ENCODE measurements at places on chromosomes 3 and 15.

DNA sequence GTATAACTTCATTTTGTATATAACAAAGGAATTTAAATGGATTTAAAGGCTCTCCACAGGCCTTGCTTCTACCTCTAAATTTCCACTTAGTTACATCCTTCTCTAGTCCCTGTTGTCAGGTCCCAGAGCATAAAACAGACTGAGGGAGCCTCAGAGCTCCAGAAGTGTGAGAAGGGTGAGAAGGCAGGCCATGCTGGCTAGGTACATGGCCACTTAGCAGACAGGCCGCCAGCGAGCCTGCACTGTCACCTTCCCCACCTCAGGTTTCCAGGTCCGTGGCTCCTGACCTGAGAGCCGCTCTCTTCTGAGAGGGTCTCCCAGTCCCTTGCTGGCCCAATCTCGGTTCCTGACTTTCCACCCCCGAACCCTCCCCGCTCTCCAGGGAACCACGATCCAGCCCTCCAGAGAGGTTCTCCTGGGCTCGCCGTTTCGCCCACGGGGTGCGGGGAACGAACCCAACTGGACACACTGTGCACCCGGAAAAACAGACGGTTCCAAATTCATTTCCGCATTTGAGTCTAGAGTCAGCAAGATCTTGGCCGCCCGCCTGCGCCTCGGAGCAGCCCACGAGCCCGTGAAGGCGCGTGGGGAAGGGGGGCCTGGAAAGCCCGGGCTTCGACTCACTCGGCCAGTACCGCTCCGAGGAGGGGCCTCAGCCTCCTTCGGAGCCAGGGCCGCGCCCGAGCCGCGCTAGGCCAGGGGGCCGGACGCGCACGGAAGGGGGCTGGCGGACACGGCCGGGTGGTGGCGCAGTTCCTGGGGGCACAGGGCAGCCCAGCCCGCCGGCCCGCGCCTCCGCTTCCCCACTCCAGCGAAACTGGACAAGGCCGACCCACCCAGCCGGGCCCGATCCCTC is 16.7 kb upstream of the SOX2 start:
- DNase-seq: peak; percentile 87

GRCh38 chr3:138187296-138188012 is at the start of gene ARMC8:
Gene ARMC8 (plus strand): TSS chr3:138187301. CDS start chr3:138187555, 254 bp downstream.
- peak; percentile 90 for DNase-seq

- no peak for DNase-seq
Measured at GRCh38 chr3:121696186-121696585, 35.5 kb upstream of the HCLS1 start.

GRCh38 chr15:28264166-28264565 is 57.8 kb downstream of the HERC2 start:
- DNase-seq: no peak

- DNase-seq: no peak
Measured at GRCh38 chr3:155391551-155391958, 98.1 kb upstream of the STRIT1 start.

GRCh38 chr3:189718215-189718614 is 87.0 kb downstream of the TP63 start:
- no peak for DNase-seq

GRCh38 chr3:121477589-121477988 is 68.2 kb downstream of the POLQ start:
- DNase-seq: no peak

DNA sequence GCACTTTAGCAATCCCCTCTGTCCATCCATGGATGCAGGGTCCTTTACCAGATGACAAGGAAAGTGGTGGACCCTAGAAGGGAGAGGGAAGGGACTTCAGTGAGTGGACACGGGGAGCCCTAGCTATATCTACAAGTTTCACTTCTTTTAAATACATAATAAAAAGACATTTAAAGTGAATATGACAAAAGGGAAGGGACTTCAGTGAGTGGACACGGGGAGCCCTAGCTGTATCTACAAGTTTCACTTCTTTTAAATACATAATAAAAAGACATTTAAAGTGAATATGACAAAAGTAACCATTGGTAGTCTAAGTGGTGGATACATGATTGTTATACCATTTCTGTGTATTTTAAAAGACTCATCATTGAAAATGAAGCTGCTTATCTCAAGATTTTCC is 81.9 kb upstream of the HES1 start:
- DNase-seq: no peak

GRCh38 chr3:79125313-79125984 is 642.3 kb downstream of the ROBO1 start:
- DNase-seq: no peak

DNA sequence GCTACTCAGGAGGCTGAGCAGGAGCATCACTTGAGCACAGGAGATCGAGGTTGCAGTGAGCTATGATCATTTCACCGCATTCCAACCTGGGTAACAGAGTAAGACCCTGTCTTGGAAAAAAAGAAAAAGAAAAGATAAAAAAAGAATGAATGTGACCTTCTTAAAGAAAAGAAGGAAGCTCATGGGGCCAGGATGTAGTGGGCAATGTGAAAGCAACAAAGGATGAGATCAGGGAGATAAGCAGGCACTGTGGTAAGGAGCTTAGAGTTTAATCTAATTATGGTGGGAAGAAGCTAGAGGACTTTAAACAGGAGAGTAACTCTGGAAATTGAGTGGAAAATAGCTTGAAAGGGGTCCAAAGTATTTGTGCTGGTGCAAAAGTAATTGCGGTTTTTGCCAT is 231.6 kb upstream of the UBE2E2 start:
- no peak for DNase-seq

DNA sequence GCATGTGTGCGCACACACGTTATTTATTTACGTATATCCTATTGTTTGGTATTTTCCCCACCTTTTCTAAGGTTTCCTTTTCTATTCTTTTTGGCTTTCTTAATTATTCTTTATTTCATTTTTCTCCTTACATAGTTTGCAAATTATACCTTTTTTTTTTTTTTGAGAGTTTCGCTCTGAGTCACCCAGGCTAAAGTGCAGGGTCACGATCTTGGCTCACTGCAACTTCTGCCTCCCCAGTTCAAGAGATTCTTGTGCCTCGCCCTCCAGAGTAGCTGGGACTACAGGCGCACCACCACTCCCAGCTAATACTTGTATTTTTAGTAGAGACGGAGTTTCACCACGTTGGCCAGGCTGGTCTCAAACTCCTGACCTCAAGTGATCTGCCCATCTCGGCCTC is 20.0 kb upstream of the CILP start:
- DNase-seq: no peak

DNA sequence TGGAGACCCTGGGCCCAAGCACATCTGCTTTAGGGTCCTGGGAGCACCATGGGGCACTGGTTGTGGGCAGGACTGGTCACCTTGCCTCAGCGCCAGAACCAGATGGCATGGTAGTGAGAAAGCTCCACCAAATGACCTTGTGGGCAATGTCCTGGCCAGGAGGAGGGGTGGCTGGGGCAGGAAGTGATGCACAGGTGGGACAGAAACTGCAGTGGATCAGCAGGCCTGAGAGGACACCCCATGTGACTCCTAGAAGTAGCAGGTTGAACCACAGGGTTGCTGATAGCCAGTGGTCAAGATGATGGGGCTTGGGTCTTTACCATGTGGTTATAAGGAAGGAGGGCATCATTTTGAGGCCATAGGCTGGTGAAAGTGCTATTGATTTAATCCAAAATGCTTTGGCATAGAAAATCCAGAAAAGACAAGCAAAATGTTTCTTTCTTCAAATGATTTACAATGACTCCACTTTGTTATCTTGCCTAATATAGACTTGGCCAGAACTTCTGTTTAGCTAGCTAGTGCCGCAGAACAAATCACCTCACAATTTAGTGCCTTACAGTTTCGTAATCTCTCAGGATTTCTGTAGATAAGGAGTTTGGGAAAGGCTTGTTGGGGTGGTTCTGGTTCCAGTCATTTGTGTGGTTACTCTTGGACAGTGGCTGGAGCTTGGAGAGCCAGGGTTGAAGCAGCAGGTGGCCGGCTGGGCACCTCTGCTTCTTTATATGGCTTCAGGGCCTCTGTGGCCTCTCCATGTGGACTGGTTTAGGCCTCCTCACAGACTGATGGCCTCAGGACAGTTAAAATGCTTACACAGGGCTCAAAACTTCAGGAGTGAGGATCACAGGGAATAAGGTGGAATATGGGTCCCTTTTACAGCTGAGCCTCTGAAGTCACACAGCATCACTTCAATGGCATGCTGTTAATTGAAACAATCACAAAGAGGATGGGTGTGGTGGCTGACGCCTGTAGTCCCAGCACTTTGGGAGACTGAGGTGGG is 27.5 kb downstream of the TMEM158 start:
- DNase-seq: no peak

GRCh38 chr3:139537795-139538621 is 1.5 kb downstream of the RBP1 start:
- DNase-seq: no peak

- DNase-seq: no peak
Measured at GRCh38 chr3:183255348-183255730, 2.3 kb downstream of the B3GNT5 start.

- DNase-seq: no peak
Measured at GRCh38 chr15:61697796-61698195, 362.5 kb downstream of the VPS13C start.

DNA sequence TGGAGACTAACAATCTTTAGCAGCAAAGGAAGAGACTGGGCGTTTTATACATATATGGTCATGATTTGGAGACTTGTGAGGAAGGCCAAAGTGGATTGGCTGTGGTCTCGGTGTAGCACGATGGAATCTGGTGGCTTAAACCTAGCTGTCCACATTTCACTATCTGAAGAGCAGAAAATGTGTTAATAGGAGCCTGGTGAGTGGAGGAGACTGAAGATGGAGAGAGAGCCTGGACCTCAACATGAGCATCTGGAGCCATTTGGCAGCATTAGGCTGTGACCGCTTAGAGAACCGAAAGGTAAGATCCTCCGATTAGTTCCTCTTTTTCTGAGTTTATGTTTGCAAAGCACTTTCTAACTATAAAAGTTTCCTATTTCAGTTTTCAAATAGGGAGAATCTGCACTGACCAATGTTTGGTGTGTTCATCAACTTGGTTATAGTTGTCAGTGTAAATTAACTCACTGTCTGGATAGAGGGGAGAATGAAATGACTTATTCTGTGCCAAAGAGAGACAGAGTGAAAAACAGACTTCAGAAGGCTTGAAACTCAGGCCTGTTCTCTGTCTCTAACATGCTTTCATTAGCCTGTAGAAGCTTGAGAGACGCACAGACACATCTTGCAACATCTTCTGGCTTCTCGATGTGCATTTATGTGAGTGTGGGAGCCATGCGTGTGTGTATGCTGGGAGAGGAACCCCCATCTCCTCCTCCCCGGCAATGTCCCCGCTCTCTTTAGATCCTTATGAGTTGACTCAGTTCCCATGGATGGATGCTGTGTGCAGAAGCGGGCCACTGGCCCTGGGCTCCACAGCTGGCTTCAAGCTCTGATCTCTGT is 244.7 kb upstream of the TBL1XR1 start:
- no peak for DNase-seq

- DNase-seq: no peak
Measured at GRCh38 chr15:56996746-56997470, 78.5 kb downstream of the TCF12 start.

DNA sequence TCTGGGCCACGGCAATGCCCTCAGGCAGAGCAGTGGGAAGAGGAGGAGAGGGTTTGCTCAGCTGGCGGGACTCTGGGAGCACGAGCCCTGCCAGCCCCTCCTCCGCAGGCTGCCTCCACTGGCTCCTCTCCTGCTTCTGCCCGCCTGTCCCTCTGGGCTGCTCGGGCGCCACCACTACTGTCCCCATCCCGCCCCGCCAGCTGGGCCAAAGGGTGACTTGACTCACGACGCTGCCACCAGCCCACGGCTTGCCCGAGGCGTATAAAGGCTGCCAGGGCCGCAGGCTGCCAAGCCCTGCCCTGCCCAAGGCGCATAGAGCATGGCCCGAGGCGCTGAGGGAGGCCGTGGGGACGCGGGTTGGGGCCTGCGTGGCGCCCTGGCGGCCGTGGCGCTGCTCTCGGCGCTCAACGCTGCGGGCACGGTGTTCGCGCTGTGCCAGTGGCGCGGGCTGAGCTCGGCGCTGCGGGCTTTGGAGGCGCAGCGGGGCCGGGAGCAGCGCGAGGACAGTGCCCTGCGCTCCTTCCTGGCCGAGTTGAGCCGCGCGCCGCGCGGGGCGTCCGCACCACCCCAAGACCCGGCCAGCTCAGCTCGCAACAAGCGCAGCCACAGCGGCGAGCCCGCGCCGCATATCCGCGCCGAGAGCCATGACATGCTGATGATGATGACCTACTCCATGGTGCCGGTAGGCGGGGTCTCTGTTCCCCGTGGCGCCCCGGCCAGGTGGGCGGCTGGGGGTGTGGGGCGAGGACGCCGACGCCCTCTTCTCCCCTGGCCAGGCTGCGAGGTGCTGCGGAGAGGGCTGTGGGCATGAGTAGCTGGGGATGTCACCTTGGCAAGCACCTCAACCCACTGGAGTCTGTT is at the start of gene GLDN:
GLDN (plus strand) TSS at position 290 of the 861 bp plus-strand sequence; CDS start at position 320, 30 bp downstream.
- peak; percentile 95 for DNase-seq

DNA sequence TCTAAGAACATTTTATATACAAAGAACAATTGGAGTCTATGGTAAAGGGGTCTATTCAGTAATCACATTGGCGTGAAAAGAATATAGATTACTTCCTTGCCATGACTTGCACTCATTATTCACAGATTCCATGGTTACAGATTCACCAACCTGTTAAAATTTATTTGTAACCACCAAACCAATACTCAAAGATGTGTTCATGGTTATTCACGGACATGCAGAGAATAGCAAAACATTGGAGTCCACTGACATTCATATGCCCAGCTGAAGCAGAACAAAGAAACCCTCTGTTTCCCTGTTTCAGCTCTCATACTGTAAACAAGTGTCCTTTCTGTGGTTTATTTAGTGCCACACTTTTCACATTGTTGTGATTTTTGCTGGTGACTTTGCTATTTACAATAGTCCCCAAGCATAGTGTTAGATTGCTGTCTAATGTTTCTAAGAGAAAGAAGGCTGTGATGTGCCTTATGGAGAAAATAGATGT is 185.8 kb upstream of the TTC14 start:
- DNase-seq: peak; percentile 90

GRCh38 chr3:196796317-196796716 is 56.7 kb downstream of the PAK2 start:
- DNase-seq: no peak

- DNase-seq: no peak
Measured at GRCh38 chr15:85129881-85130280, 148.2 kb downstream of the PDE8A start.

DNA sequence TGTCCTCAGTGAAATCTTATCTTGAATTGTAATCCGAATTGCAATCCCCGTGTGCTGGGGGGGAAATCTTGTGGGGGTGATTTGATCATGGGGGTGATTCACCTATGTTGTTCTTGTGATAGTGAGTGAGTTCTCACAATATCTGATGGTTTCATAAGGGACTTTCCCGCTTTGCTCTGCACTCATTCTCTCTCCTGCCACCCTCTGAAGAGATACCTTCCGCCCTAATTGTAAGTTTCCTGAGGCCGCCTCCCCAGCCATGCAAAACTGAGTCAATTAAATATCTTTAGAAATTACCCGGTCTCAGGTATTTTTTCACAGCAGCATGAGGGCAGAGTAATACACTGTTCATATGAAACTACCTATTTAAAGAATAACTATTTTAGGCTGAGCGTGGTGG is 304.1 kb upstream of the EPHA6 start:
- no peak for DNase-seq

DNA sequence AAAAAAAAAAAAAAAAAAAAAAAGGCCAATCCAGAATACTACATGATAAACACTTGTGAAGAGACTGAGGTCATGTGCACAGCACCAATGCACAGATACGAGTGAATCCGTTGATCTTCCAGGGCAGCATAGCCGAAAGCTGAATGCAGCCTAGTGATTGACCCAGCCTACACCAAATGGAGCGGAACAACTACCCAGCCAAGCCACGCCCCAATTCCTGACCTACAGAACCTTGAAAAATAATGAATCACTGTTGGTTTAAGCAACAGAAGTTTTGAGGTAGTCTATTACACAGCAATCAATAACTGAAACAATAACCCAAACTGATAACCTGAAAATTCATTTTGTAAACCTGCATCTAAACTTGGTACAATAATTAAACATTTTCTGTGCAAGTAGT is 361.0 kb downstream of the FHIT start:
- no peak for DNase-seq
